ENCODE measurements at places on chromosomes 16 and 17. TPM values are rescaled to one million over a fixed set of nuclear protein-coding genes. Genes with fewer than 3 reads are reported as not detected.

DNA sequence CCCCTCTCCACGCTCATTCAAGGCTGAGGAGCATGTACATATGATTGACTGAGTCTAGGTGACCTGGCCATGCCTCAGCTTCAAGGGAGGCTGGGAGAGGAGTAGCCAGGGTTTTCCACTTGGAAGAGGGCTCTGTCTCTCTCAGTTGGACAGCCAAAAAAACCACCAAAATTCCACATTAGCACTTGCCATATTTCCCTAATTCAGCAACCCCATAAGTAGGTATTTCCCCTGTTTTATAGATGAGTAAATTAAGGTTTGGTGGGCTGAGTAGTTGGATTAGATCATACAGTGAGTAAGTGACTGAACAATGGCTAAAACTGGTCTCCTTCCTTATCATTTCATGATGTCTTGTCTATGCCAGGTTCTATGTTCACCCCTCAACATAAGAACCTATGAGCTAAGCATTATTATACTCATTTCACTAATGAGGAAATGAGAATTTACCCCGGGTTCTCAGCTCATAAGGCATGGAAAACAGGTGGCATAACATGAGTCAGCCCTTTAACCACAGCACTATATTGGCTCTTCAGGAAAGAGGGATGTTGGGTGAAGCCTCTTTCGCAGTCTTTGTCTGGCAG is 68.0 kb upstream of the GAS7 start:
- no peak for DNase-seq

GRCh38 chr16:71709229-71709781 is 15.2 kb downstream of the PHLPP2 start:
- DNase-seq: no peak

GRCh38 chr17:75238684-75239191 is 22.7 kb downstream of the GGA3 start:
- DNase-seq: peak; percentile 80

DNA sequence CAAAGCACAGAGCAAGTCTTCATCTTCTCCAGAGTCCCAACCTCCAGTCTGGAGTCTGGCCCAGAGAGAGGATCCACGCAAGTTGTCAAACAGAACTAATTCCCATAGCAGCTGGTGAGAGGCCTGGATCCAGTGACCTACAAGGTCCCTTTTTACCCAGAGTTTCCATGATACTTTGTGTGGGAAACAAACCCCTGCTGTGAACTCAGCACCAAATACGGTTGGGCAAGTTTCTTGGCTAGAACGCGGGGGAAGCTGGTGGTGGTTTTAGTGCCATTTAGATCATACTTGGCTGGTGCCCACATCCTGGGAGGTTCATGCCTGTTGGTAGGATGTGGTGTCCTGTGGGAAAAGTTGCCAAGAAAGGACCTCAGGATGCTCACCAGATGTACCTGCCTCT is 18.1 kb downstream of the TMC7 start:
- no peak for DNase-seq

- DNase-seq: no peak
These were observed 20.1 kb downstream of the CIITA start for GRCh38 chr16:10897134-10897533.

Gene HYDIN
- 4.2 TPM for total RNA-seq

DNA sequence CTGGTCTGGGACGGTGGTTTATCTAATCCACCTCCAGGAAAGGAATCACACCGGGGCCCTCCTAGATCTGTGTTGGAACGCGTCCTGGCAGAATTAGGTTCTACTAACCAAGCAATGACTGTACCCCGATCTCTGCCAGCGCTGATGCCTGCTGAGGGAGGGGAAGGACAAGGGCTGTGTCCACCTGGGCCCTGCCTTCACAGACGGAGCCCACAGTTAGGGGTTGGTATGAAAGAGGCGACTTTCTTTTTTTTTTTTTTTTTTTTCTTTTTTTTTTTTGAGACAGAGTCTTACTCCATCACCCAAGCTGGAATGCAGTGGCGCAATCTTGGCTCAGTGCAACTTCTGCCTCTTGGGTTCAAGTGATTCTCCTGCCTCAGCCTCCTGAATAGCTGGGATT is 9.9 kb upstream of the KRT19 start:
- peak; percentile 36 for DNase-seq

Gene NUDT7
- total RNA-seq: 12.1 TPM

DNA sequence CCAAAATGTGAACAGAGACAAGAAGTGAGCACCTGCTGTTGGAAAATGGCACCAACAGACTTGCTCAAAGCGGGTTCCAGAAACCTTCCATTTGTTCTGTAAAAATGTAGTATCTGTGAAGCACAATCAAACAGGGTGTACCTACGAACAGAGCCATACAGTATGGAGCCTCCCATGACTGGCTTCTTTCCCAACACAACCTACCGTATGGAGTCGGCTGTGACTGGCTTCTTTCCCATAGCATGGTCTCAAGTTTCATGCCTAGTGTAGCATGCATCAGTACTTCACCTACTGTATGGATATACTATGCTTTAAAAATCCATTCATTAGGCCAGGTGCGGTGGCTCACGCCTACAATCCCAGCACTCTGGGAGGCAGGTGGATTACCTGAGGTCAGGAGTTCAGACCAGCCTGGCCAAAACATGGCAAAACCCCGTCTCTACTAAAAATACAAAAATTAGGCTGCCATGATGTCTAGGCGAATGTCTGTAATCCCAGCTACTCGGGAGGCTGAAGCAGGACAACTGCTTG is 26.2 kb downstream of the YWHAE start:
- DNase-seq: no peak

DNA sequence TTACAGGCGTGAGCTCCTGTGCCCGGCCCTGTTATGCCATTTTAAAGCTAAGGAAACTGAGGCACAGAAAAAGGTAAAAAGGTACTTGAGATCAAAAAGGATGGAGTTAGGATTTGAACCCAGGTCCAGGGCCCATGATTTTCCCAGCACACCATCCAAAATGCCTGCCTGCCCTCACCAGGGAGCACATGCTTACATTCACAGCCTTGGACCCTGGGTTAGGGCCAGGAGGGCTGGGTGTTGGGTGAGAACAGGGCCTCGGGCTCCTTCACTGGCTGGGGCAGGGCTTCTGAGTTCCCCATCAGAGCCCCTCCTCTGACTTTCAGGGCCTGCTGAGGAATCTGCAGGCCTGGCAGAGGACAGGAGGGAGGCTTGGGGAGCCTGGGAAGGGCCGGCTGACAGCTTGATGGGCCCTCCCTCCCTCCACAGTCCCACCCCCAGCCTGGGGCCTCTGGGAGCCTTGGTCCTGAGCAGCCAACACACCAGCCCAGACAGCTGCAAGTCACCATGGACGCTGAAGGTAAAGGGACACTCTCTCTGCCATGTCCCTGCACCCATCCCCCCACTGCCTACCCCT is at the start of gene QPRT:
QPRT (plus strand) TSS at position 490 of the 577 bp plus-strand sequence; CDS start at position 508, 18 bp downstream.
- DNase-seq: no peak

GRCh38 chr17:17175917-17176316 is 30.2 kb downstream of the PLD6 start:
- no peak for DNase-seq

DNA sequence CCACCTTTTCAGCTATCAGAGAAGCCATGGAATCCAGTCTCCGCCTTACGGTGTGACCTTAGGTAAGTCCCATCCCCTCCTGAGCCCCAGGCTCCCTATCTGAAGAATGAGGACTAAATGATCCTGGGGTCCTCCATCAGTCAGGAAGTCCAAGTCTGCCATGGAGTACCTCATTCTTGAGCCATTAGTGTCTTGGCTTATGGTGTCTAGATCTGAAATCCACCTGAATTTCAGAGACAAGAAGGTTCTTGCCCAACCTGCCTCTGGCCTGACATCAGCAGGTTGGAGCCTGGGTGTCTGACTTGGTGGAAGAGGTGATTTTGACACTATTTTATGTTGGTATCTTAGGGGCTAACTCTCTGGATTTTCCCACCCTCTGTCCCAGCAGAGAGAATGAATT is 47.1 kb downstream of the CNGB1 start:
- DNase-seq: no peak

- no peak for DNase-seq
These were observed 2.5 kb downstream of the UBE2I start for GRCh38 chr16:1311738-1312466.

DNA sequence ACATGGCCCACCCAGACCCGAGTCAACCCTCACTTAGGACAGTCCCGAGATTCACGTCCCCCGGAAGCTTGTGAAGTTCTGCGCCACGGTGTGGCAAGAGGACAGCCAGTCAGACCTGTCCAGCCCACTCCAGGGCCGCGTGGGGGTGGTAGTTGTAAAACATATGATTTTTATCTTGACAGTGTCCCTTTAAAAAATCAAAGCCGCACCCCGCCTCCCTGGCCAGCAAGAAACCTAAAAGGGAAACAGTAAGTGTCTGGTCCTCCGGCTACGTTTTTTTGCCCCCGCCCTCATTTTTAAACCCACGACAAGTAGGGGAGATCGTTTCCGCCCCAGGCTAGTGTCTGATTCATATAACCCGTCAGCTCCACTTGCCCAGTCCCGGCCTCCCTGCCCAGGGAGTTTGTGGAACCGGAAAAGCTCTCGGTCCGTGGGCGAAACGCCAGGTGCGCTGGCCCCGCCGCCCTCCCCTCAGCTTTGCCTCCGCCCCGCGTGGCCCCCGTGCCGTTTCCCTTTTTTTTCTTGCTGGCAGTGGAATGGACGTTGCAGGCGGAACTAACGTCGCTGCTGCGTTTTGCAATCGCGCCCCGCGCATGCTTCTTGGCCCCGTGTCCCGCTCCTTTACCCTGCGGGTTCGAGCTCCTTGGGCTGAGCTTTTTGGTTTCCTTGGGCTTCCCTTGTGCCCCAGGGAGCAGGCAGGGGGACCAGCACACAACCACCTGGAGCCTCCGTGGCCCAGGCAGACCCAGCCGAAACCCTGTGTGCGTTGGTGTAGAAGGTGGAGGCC is 13.3 kb upstream of the NUDT16L1 start:
- peak; percentile 86 for DNase-seq

- DNase-seq: no peak
These were observed 13.1 kb downstream of the SOCS3 start for GRCh38 chr17:78346605-78347250.

Gene SLC12A4
- total RNA-seq: 125 TPM

Gene ADAP2
- total RNA-seq: 44.6 TPM

DNA sequence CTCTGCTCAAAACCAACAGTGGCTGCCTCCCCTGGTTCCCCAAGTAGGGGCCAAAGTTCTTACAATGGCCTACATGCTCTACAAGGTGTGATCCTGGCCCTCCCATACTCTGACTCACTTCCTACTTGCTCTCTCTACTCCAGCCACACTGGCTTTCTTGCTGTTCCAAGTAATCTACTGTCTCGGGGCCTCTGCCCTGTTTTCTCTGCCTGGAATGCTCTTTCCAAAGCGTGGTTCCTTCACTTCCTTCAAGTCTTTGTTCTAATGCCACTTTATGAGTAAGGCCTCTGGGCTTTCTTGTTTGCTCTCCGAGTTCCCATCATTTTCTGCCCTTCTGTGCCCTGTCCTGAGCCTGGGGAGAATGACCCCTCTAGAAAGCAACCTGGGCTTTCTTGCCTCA is 4.1 kb upstream of the CDH3 start:
- DNase-seq: no peak

- peak; percentile 97 for DNase-seq
These were observed at the start of gene USP31 for GRCh38 chr16:23149267-23149992. Gene USP31 (minus strand): TSS chr16:23149452. CDS start chr16:23149270, 182 bp downstream.

DNA sequence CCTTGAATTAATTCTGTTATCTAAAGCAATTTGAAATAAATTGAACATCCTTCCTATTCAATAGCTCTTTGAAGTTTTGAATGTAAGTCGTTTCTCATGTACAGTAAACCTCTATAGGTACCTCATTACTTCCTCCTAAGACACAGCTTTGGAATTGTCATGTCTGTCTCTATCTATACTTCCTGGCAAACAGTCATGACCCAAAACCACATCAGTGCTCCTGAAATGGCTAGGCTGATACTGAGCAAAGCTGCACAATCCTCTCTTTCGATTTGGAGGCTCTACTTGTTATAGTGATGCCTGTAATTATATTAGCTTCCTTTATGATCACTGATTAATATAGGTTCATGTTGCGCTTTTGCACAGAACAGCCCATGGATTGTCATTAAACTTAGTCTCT is 110.1 kb downstream of the ADAMTS18 start:
- DNase-seq: no peak

GRCh38 chr17:6684881-6685767 is 28.0 kb downstream of the SLC13A5 start:
- no peak for DNase-seq

DNA sequence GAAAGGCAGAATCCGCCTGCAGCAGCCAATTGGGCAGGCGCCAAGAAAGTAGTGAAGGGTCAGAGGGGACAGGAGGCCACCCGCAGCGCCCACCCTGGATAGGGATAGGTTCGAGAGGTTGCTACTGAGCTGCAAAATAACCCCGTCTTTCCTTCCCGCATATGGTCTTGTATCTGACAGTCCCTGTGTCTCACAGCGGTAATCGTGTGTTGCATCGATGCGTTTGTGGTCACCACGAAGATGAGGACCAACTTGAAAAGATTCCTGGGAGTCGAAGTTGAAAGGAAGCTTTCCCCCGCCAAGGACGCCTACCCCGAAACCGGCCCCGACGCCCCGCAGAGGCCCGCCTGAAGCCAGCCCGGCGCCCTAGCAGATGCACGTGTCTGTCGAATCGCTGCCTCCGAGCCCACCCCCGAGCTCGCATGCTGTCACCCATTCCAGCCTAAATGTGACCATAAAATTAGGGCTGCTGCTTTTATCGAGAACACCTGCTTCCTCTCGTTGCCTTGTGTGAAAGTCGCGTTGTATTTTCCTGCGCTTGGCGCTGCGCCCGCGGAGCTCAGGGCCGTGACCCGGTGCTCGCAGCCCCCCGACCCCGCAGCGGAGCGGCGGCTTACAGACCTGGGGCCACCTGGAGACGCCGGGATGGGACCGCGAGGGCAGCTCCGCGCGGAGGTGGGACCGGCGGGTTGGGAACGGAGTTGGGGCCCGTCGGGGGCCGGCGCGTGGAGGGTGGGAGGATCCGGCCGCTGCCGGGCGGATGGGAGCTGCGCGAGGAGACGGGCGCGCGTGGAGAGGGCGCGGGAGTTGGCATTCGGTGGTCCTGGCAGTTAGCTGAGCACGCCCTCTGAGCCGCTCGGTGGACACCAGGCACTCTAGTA is at the start of gene CMTM2:
CMTM2 (plus strand) TSS at position 813 of the 881 bp plus-strand sequence. CDS start 145 bp downstream, outside the sequence.
- peak; percentile 52 for DNase-seq

GRCh38 chr17:17713839-17714238 is 32.6 kb downstream of the RAI1 start:
- DNase-seq: peak; percentile 86

Gene NT5C
- 29.6 TPM for total RNA-seq

Gene SHISA6
- total RNA-seq: 0.13 TPM

Gene GP1BA
- total RNA-seq: 0.19 TPM

DNA sequence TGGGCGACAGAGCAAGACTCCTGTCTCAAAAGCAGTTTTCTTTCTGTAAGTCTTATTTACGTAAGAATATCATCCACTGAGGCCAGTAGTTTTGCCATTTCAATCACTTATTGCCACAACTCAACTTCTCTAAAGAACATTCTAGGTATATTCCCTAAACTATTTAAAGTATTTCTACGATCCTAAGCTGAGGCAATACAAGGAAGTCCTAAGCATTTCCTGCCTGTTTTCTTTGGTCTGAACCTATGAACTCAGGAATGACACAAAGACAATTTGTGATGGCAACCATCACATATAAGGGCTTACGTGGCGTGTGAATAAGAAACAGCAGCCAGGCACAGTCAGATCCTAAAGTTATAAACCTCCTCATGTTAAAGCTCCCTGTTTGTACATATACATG is 14.2 kb downstream of the USP36 start:
- no peak for DNase-seq

GRCh38 chr17:67378454-67379250 is 1.6 kb downstream of the PITPNC1 start:
- peak; percentile 91 for DNase-seq

GRCh38 chr17:14748036-14748710 is 447.3 kb downstream of the HS3ST3B1 start:
- no peak for DNase-seq

- peak; percentile 49 for DNase-seq
These were observed 21.9 kb upstream of the SSTR2 start for GRCh38 chr17:73142872-73143381.

Data from aorta (tissue), 5 donors.